ENCODE measurements at places on chromosomes 16 and 17.

- no peak for DNase-seq
Observed at GRCh38 chr16:19929062-19929511, 44.4 kb upstream of the GPRC5B start.

GRCh38 chr16:82414476-82414875 lies 212.3 kb upstream of the CDH13 start:
- DNase-seq, result no peak

- no peak for DNase-seq
Observed at GRCh38 chr17:80478487-80479245, 2.3 kb upstream of the NPTX1 start.

- DNase-seq, result peak; percentile 59
Observed at GRCh38 chr16:30472328-30472942, at the start of gene ITGAL. Gene ITGAL, plus strand, starts transcription at chr16:30472742. Its CDS starts 96 bp downstream, at chr16:30472838.

- DNase-seq, result no peak
Observed at GRCh38 chr17:4232168-4232813, 31.5 kb downstream of the ANKFY1 start.

DNA sequence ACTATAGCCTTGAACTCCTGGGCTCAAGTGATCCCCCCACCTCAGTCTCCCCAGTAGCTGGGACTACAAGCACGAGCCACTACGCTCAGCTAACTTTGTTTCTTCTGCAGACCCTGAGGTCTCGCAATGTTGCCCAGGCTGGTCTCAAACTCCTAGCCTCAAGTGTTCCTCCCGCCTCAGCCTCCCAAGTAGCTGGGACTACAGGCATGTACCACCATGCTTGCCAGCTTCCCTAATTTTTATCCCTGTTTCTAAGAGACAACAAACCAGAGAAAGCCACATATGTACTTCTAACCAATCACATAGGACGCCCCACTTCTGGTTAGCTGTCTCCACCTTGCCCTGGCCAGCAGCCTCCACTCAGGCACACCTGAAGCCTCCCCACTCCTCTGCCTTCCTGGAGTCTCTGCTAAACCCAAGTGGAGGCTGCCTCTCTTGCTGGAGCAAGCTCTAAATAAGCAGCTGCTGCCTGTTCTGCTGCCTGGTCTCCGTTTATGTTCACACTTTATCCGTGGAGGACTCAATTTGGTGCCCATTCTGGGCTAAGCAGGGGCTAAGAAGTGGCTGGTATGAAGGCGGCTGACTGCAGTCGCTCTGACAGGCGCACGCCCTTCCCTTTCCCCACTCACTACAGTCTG lies 24.7 kb downstream of the NSMCE1 start:
- no peak for DNase-seq

DNA sequence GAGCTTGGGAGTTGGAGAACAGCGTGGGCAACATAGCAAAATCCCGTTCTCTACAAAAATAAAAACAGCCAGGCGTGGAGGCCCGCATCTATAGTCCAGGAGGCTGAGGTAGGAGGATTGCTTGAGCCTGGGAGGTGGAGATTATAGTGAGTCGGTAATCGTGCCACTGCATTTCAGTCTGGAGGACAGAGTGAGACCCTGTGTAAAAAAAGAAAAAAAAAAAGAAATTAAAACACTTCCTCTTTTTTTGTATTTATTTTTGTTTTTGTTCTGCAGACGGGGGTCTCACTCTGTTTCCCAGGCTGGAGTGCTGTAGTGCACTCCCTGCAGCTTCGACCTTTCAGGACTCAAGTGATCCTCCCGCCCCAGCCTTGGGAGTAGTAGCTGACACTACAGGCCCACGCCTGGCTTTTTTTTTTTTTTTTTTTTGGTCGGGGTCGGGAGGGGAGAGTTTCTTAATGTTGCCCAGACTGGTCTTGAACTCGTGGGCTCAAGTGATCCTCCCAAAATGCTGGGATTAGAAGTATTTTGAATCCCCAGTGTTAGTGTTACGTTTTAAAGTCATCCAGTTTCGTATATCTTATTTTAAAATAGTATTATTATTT lies 1.5 kb downstream of the IST1 start:
- no peak for DNase-seq

GRCh38 chr17:82668631-82669099 lies 20.4 kb upstream of the WDR45B start:
- DNase-seq, result no peak

GRCh38 chr17:55168958-55169687 lies 95.6 kb upstream of the HLF start:
- DNase-seq, result no peak

DNA sequence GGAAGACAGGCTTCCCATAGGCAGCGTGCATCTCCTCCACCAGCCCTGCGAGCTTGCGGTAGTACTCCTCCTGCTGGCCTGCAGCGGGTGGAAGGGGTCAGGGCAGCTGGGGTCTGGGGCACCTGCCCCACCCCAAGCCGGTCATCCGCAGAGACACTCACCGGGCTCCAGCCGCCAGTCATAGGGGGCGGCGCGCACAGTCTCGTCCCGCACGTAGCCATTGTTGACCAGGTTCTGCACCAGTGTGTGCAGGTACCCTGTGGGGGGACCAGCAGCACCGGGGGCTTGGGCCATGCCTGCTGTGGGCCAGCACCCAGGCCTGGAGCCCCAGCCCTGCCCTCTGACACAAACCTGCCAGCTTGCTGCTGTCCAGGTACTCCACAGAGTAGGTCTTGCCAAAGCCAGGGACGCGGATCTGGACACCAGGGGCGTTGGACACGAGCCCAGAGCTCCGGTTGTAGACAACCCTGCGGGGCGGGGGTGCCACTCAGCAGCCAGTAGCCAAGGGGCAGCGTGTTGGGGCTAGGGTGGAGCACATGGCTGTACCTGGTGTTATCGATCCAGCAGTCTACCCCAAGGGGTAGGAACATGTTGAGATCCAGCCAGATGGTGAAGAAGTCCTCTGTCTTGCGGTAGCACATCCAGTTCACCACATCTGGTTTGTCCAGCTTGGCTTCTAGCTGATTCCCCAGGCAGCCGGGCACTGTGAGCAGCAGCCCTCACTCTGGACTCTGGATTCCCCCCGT lies 1.2 kb downstream of the LCAT start:
- no peak for DNase-seq
